Esophagus squamous epithelium (tissue), 5 donors: ENCODE measurements at places on chromosomes 7 and 10.
A peak's percentile ranks its signal among the peaks of the same experiment; 100 is the strongest.

DNA sequence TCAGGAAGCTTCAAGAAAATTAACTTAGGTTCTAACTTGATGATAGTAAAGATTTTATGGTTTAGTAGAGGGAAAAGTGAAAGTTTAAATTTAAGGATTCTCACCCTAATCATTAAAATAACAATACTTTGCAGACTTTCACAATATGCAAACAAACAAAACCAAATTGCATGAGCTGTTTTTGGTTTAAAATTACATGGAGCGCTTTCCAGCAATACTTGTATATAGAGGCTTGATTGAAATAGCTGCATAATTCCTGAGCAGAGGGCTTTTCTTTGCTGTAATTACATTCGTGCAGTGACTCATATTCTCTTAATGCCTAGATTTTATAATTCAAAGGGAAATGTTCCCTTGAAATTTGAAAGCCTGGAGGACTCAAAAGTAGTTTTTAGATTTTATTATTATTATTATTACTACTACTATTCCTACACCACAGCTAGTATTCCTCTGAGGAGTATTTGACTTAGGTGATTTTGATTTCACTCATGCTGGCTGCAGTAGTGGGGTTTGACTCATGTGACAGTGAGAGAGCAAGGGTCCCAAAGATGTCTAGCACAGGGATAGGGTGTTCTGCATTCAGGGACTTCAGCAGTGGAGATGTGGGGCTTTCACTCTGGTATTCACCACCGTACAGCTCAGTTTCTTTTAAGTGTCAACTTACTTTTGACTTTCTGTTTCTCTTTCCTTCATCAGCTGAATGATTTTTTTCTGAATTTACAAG is 138.1 kb downstream of the ADAM22 start:
- no peaks in the 10 kb centered on the region for H3K27me3 ChIP-seq
- H3K36me3 ChIP-seq = no peaks in the 10 kb centered on the region
- H3K4me3 ChIP-seq = no peak overlapping the region
- H3K27ac ChIP-seq = no peak overlapping the region

DNA sequence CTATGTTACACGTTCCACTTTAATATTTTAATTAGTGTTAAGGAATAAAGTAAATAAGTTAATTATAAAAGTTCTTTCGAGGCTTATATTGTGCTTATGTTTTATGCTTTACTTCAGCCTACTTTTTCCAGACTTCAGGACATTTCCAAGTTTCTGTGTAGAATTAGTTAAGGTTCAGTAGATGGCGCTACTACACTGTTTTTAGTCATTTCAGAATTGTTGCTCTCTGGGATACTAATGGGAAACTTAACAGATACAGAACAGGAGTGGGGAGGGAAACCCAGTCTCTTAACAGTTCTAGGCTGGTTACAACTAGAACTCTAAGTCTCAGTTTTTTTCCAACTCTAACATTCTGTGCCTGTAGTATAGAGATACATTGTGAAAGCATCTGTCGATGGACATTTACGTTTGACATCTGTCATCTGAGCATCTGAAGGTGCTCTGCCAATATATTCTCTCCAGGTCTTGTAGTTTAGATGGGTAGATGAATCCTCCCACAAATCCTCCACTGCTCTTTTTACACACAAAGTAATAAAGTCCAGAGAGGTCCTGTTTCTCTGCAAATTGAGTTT is 56.8 kb upstream of the FAM171A1 start:
- no peaks in the 10 kb centered on the region for H3K4me1 ChIP-seq
- no peaks in the 10 kb centered on the region for H3K27me3 ChIP-seq
- no peaks in the 10 kb centered on the region for H3K36me3 ChIP-seq

GRCh38 chr7:69193061-69193460 is 405.2 kb upstream of the AUTS2 start:
- H3K36me3 ChIP-seq = no peaks in the 10 kb centered on the region
- no peak for DNase-seq
- no peak overlapping the region for H3K27ac ChIP-seq
- H3K27me3 ChIP-seq = no peaks in the 10 kb centered on the region
- H3K4me1 ChIP-seq = no peaks in the 10 kb centered on the region

DNA sequence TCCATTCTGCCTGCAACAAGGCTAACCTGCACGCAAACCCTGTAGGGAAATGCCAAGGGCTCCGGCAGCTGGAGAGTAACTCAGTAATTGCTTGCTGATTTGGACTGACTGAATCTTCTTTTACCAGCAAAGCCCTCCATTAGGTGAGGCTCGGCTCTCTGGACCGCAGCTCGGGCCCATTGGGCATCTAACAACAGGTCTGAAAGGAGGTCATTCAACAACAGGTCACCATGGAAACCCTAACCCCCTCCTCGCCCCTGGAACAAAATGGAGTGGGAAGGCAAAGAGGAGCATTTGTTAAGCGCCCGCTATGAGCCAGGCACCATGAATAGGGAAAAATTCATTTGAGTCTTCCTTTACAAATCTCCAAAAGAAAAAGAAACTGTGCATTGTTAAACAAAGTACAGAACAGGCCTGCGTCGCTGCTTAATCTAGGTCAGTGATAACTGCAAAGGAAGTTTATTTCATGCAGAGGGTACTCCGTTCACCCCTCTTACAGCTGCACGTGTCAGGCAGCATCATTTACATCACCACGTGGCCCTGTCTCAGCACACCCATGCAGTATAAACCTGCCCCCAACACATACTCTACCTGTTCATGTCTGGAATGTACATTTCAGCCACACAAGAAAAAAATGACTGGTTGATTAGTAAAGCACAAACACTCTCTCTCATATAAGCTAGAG is 248.8 kb upstream of the NEBL start:
- no peak overlapping the region for H3K27ac ChIP-seq
- no peaks in the 10 kb centered on the region for H3K36me3 ChIP-seq
- H3K4me1 ChIP-seq = no peaks in the 10 kb centered on the region
- DNase-seq = no peak
- H3K4me3 ChIP-seq = no peak overlapping the region
- H3K27me3 ChIP-seq = no peaks in the 10 kb centered on the region

GRCh38 chr7:39238234-39238869 is 260.6 kb downstream of the POU6F2 start:
- no peaks in the 10 kb centered on the region for H3K36me3 ChIP-seq
- DNase-seq = no peak
- H3K4me3 ChIP-seq = no peak overlapping the region
- no peaks in the 10 kb centered on the region for H3K4me1 ChIP-seq

- H3K4me3 ChIP-seq = no peak overlapping the region
- H3K27me3 ChIP-seq = no peaks in the 10 kb centered on the region
- H3K36me3 ChIP-seq = no peaks in the 10 kb centered on the region
- no peaks in the 10 kb centered on the region for H3K4me1 ChIP-seq
Measured at GRCh38 chr10:100253041-100253440, 14.4 kb downstream of the CWF19L1 start.

GRCh38 chr10:128859738-128860386 is 607.2 kb upstream of the MGMT start:
- peaks cover 10% of the 10 kb centered on the region for H3K4me1 ChIP-seq
- H3K27ac ChIP-seq = no peak overlapping the region
- no peak for DNase-seq
- H3K27me3 ChIP-seq = no peaks in the 10 kb centered on the region
- H3K36me3 ChIP-seq = no peaks in the 10 kb centered on the region

GRCh38 chr10:107280293-107280692 is 115.8 kb upstream of the SORCS1 start:
- H3K4me1 ChIP-seq = no peaks in the 10 kb centered on the region
- no peaks in the 10 kb centered on the region for H3K36me3 ChIP-seq
- DNase-seq = no peak
- no peak overlapping the region for H3K4me3 ChIP-seq
- H3K27me3 ChIP-seq = no peaks in the 10 kb centered on the region

GRCh38 chr10:74322141-74322540 is 171.1 kb downstream of the ADK start:
- no peaks in the 10 kb centered on the region for H3K27me3 ChIP-seq
- H3K4me3 ChIP-seq = no peak overlapping the region
- no peaks in the 10 kb centered on the region for H3K36me3 ChIP-seq

- no peak for DNase-seq
- H3K36me3 ChIP-seq = no peaks in the 10 kb centered on the region
- no peaks in the 10 kb centered on the region for H3K4me1 ChIP-seq
- H3K27ac ChIP-seq = no peak overlapping the region
Measured at GRCh38 chr10:114708717-114709335, 50.8 kb upstream of the ABLIM1 start.

GRCh38 chr10:7561216-7561893 is 105.4 kb downstream of the ITIH5 start:
- H3K4me1 ChIP-seq = peaks cover 21% of the 10 kb centered on the region
- no peaks in the 10 kb centered on the region for H3K27me3 ChIP-seq
- peak overlapping the region; percentile 4 for H3K27ac ChIP-seq
- DNase-seq = no peak

- H3K4me3 ChIP-seq = no peak overlapping the region
- H3K36me3 ChIP-seq = peaks cover 21% of the 10 kb centered on the region
- peaks cover 41% of the 10 kb centered on the region for H3K4me1 ChIP-seq
- peak overlapping the region; percentile 80 for H3K27ac ChIP-seq
- no peaks in the 10 kb centered on the region for H3K27me3 ChIP-seq
- DNase-seq = no peak
Measured at GRCh38 chr7:128860158-128861073, 2.2 kb upstream of the ATP6V1F start.

DNA sequence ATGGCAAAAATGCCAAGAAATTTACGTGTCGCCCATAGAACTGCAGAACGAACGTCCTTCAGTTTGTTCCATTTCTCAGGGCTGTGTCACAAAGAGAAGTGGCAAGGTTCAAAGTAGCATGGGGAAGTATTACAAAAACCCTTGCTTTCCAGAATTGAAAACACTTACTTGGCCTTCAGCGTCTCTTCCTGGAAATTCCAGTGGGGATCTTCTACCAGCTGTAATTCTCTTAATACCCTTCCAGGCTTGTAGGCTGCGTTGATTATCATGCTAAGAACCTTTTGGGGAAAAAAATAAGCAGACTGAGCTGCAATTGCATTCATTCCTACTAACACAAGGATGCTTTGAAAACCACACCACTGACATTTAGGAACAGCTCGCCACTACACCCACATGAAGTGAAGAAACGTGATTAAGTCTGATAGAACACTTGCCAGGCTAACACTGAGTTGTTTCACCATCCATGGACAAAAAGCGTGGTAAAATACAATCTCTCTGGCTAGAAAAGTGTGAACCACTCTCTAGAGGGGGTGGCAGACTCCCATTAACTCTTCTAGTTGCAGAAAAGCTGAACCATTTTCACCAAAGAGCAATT is 222.3 kb downstream of the SFMBT2 start:
- H3K4me1 ChIP-seq = no peaks in the 10 kb centered on the region
- H3K4me3 ChIP-seq = no peak overlapping the region
- no peaks in the 10 kb centered on the region for H3K36me3 ChIP-seq
- DNase-seq = no peak
- H3K27ac ChIP-seq = no peak overlapping the region
- H3K27me3 ChIP-seq = no peaks in the 10 kb centered on the region

DNA sequence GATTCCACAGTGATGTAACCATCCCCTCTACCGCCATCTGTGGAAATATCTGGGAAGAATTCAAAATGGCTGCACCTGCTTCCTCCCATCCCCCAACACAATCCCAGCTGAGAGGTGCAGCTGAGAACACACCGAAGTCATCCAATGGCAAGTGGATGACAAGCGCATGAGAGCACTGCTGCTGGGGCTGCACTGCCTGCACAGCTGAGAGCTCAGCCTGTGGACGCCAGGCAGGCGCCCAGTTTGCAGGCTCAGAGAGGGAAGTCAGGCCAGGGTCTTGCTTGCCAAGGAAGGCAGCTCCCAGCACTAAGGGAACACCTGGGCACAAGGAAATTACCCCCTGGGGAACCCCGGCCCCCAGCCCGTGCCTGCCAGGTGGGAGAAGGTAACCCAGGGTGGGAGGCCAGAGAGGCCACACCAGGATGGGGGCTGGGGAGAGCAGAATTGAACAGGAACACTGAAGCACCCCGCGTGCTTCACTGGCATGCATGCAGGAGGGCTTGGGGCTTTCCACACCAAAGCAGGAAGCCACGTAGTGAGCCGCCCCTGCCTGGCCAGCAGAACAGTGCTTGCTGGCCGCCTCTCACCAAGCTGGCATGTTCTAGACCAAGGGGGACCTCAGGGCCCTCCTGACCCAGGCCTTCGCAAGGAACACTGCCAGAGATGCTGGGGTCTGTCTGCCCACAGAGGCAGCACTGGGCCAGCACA is 46.2 kb downstream of the FAM53B start:
- H3K4me3 ChIP-seq = no peak overlapping the region
- no peak for DNase-seq
- peaks cover 98% of the 10 kb centered on the region for H3K4me1 ChIP-seq
- peaks cover 4% of the 10 kb centered on the region for H3K36me3 ChIP-seq
- H3K27ac ChIP-seq = peak overlapping the region; percentile 73

- no peaks in the 10 kb centered on the region for H3K36me3 ChIP-seq
- no peak overlapping the region for H3K27ac ChIP-seq
- no peak for DNase-seq
- H3K27me3 ChIP-seq = no peaks in the 10 kb centered on the region
- H3K4me3 ChIP-seq = no peak overlapping the region
- no peaks in the 10 kb centered on the region for H3K4me1 ChIP-seq
Measured at GRCh38 chr10:65751218-65751617, 1174.6 kb upstream of the LRRTM3 start.

DNA sequence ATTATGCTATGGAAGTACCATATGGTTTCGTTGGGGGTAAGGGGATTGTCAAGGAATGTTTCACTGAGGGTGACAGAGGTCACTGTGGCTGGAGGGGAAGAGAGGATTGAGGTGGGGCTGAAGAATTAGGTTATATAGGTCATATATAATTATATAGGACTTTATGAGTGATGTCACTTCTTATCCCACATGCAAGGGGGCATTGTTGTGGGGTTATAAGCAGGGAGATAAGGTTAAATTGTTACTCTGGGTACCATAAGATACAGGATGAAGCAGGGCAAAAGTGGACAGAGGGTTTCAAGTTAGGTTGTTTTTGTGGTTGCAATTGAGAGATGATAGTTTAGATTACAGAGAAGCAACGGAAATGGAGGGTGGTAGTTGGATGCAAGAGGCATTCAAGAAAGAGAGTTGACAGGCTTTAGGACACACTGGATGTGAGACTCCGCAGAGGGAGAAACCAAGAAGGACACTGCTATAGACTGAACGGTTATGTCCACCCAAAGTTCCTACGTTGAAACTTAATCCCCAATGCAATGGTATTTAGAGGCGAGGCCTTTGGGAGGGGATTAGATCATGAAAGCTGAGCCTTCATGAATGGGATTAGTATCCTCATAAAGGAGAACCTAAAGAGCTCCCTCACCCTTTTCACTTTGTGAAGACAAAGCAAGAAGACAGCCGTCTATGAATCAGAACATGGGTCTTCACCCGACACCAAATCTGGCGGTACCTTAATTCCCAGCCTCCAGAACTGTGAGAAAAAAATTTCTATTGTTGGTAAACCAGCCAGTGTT is 7.0 kb upstream of the PRR15 start:
- no peak for DNase-seq
- H3K4me1 ChIP-seq = no peaks in the 10 kb centered on the region
- H3K36me3 ChIP-seq = no peaks in the 10 kb centered on the region
- no peak overlapping the region for H3K4me3 ChIP-seq
- peaks cover 43% of the 10 kb centered on the region for H3K27me3 ChIP-seq
- no peak overlapping the region for H3K27ac ChIP-seq

- H3K4me1 ChIP-seq = no peaks in the 10 kb centered on the region
- peaks cover 8% of the 10 kb centered on the region for H3K27me3 ChIP-seq
- H3K4me3 ChIP-seq = no peak overlapping the region
- no peak overlapping the region for H3K27ac ChIP-seq
Measured at GRCh38 chr7:22660293-22660692, 66.7 kb upstream of the IL6 start.

GRCh38 chr7:28626624-28627262 is 214.4 kb downstream of the CREB5 start:
- no peaks in the 10 kb centered on the region for H3K27me3 ChIP-seq
- H3K4me1 ChIP-seq = no peaks in the 10 kb centered on the region
- peak overlapping the region; percentile 61 for H3K27ac ChIP-seq
- no peaks in the 10 kb centered on the region for H3K36me3 ChIP-seq
- no peak for DNase-seq
- no peak overlapping the region for H3K4me3 ChIP-seq
